Left ventricle myocardium superior (tissue), 1 donor: ENCODE measurements at places on chromosomes 2 and 18.

GRCh38 chr18:70469916-70470315 is 181.1 kb downstream of the SOCS6 start:
- DNase-seq, result peak; percentile 39

GRCh38 chr18:36297417-36298125 is at the start of gene FHOD3:
Gene FHOD3, plus strand, starts transcription at chr18:36297713. Its CDS starts 123 bp downstream, at chr18:36297836.
- DNase-seq, result peak; percentile 87

GRCh38 chr18:61545281-61546245 is 212.3 kb downstream of the CDH20 start:
- no peak for DNase-seq

GRCh38 chr2:163343316-163343715 is 392.5 kb downstream of the FIGN start:
- DNase-seq, result no peak

- no peak for DNase-seq
Observed at GRCh38 chr18:70331456-70332097, 42.7 kb downstream of the SOCS6 start.

DNA sequence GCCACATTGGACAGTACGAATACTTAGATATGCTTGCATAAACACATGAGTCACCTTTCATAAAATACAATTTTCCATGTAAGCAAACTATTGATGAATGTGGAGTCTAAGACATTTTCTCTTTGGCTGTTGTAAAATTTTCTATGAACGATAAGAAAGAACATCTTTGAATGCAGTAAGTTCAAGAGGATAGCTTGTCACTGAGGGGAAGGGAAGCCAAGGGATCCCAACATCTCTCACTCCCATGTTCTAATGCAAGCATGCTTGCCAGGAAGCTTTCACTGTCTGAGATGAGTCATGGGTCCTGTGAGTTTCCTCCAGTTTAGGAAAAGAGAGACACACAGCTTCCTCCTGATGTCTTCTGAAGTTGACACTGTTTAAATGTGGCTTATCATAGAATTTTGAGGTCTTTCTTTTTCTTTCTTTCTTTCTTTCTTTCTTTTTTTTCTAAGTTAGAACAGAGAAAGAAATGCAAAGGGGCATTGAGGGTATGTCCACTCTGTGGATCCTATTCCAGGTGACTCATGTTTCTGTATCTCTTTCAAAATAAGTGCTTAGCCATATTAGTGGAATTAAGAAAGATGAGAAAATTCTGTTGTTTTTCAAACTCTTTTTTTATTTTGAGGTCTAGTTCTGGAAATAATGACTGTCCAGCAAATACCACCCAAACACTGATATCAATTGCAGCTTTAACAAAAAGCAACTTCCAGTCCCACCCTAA is 146.6 kb downstream of the RDH14 start:
- no peak for DNase-seq

- DNase-seq, result no peak
Observed at GRCh38 chr2:50582164-50582563, 449.8 kb downstream of the NRXN1 start.

DNA sequence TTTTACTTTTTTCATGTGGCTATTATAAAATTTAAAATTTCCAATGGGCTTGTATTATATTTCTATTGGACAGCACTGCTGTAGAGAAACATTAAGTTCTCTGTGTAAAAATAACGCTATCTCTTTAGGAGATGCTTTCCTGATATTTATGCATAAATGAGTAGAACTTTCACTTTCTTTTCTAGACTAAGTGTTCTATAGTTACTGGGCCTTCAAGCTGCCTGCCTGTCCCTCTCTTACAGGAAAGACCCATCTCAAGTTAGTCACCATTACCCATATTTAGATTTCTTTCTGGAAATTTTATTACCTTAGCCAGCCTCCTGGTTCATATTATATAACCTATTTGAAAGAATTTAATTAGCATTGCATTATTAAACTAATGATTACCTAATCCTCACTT is 4.8 kb downstream of the ITGA4 start:
- DNase-seq, result no peak

GRCh38 chr2:69945941-69946340 is 15.5 kb downstream of the ASPRV1 start:
- no peak for DNase-seq
